B cell (primary cell): ENCODE measurements at places on chromosomes 12 and 14. TPM values are rescaled to one million over a fixed set of nuclear protein-coding genes. Genes with fewer than 3 reads are reported as not detected.

DNA sequence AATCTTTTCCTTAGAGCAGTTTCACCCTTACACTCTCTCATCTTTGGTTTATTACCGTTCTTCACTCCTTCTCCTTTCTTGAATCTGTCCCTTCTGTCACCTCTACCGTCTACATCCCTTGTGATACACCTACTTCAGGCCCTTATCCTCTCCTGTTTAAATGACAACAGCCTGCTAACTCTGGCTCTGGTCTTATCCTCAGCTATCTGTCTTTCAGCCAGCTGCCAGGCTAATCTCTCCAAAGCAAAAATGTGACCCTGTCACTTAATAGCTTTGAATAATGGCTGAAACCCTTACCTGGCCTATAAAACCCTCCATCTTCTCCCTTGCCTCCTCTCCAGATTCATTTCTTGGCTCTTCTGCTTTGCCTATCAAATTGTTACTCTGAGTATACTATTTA is 32.3 kb downstream of the BEST3 start:
- H3K27ac ChIP-seq, result no peak overlapping the region
- no peaks in the 10 kb centered on the region for H3K4me1 ChIP-seq
- no peak for DNase-seq
- H3K36me3 ChIP-seq, result no peaks in the 10 kb centered on the region
- H3K27me3 ChIP-seq, result no peaks in the 10 kb centered on the region

DNA sequence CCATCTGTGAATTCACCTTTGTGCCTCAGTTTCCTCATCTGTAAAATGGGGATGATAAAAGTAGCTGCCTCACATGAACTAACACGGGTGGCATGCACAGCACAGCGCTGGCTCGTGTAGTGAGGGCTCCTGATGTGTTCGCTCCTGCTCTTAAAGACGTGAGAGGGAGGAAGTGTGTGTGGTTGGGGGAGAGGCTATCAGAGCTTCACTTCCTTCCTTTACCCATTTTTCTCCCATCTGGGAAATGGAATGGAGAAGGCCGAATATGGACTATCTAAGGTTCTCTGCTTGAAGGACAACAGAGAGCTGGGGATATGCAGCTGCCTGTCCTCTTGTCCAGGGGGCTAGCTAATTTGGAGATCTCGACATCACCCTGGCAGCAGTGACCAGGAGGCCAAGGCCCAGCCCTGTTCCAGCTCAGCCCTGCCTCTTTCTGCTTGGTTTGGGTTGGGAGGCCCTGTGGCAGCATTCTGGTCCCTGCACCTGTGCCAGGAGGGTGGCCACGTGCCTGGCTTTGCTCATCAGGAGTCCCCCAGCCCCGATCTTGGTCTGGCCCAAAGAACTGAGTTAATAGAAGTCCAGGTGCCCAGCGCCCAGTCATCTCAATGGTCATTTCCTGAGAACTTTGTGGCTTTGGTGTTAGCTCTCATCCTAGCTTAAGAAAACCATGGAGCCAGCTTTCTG is 44.5 kb upstream of the ESRRB start:
- peaks cover 16% of the 10 kb centered on the region for H3K27me3 ChIP-seq
- H3K4me1 ChIP-seq, result no peaks in the 10 kb centered on the region
- no peaks in the 10 kb centered on the region for H3K36me3 ChIP-seq
- H3K27ac ChIP-seq, result no peak overlapping the region

DNA sequence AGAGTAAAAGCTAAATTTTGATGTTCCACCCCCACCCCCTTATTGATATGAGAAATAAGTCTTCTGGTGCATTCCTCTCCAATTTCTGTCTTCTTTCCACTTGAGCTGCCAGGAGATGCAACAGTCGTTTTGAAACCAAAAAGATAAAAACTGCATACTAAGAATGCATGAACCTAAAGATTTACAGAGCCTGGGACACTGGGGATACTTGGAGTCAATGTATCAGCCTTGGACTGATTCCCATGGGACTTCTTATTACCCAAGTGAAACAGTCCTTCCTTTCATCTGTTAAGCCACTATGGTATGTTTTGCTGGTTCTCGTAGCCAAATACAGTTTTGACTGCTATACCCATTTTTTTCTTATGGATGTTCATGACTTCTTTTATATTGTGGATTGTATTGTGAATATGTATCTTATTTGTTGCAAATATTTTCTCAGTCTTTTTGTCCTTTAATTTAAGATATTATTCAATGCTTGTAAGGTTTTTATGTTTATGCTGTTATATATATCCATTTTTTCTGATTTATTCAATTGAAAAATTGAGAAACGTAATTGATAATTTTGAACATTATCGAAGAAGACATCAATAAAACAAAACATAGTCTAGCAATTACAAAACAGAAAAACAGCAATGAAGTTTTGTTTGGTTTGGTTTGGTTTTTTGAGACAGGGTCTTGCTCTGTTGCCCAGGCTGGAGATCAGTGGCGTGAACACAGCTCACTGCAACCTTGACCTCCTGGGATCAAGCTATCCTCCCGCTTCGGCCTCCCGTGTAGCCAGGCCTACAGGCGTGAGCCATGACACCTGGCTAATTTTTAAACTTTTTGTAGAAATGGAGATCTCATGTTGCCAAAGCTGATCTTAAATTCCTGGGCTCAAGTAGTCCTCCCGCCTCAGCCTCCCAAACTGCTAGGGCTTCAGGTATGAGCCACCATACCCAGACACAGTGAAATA is 85.4 kb upstream of the ETV6 start:
- peaks cover 3% of the 10 kb centered on the region for H3K4me1 ChIP-seq
- no peak for DNase-seq
- H3K4me3 ChIP-seq, result no peak overlapping the region
- no peaks in the 10 kb centered on the region for H3K27me3 ChIP-seq
- no peaks in the 10 kb centered on the region for H3K36me3 ChIP-seq
- no peak overlapping the region for H3K27ac ChIP-seq

- no peaks in the 10 kb centered on the region for H3K27me3 ChIP-seq
- no peaks in the 10 kb centered on the region for H3K36me3 ChIP-seq
- DNase-seq, result no peak
- H3K27ac ChIP-seq, result no peak overlapping the region
Observed at GRCh38 chr12:10896854-10897253, 12.5 kb downstream of the TAS2R13 start.

- H3K27ac ChIP-seq, result no peak overlapping the region
- H3K4me1 ChIP-seq, result peaks cover 7% of the 10 kb centered on the region
- peaks cover 26% of the 10 kb centered on the region for H3K36me3 ChIP-seq
- no peaks in the 10 kb centered on the region for H3K27me3 ChIP-seq
- no peak overlapping the region for H3K4me3 ChIP-seq
- no peak for DNase-seq
Observed at GRCh38 chr14:56587701-56588100, 8.1 kb downstream of the TMEM260 start.

- DNase-seq, result peak; percentile 70
- peaks cover 13% of the 10 kb centered on the region for H3K4me1 ChIP-seq
- no peaks in the 10 kb centered on the region for H3K36me3 ChIP-seq
- no peaks in the 10 kb centered on the region for H3K27me3 ChIP-seq
- peak overlapping the region; percentile 61 for H3K4me3 ChIP-seq
- peak overlapping the region; percentile 52 for H3K27ac ChIP-seq
Observed at GRCh38 chr12:95548056-95548538, 3.2 kb downstream of the USP44 start.

DNA sequence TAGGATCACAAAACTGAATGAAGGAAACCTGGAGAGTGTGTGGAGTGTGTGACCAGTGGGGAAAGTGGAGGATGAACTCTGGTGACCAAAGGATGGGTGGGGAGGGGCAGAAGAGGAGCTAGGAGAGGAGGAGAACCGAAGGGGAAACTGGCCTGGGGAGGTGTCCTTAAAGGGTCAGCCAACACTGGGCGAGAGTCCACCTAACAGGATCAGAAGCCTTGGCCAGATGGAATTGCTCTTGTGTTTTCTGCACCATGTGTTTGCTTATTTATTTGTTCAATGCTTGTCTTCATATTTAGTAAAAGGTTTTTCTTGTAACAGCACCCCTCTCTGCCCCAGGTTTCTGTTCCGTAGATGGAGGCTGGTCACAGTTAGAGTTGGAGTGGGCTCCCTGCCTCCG is 34.5 kb upstream of the ATP23 start:
- no peak for DNase-seq
- no peak overlapping the region for H3K4me3 ChIP-seq
- H3K27me3 ChIP-seq, result no peaks in the 10 kb centered on the region
- peaks cover 4% of the 10 kb centered on the region for H3K4me1 ChIP-seq
- H3K36me3 ChIP-seq, result no peaks in the 10 kb centered on the region

GRCh38 chr14:90354551-90355298 is 23.0 kb upstream of the NRDE2 start:
- H3K36me3 ChIP-seq, result no peaks in the 10 kb centered on the region
- no peaks in the 10 kb centered on the region for H3K27me3 ChIP-seq
- no peaks in the 10 kb centered on the region for H3K4me1 ChIP-seq
- H3K4me3 ChIP-seq, result no peak overlapping the region

DNA sequence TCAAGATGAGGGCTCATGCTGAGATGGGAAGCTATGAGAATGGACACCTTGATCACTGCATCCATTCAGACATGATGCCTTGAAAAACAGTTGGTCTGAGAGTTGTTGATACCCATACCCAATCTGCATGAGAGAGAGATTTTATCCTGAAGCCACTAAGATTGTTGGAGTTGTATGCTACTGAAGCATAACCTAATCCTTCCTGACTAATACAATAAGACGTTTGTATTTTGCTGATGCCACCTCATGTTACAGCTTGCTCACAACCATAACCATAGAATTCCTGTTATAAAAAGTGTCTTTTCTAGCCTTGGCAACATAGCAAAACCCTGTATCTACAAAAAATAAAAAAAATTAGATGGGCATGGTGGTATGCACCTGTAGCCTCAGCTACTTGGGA is 12.7 kb upstream of the SERPINA1 start:
- no peaks in the 10 kb centered on the region for H3K36me3 ChIP-seq
- H3K27ac ChIP-seq, result no peak overlapping the region
- no peaks in the 10 kb centered on the region for H3K4me1 ChIP-seq

- H3K27me3 ChIP-seq, result no peaks in the 10 kb centered on the region
- no peaks in the 10 kb centered on the region for H3K4me1 ChIP-seq
- DNase-seq, result no peak
- no peak overlapping the region for H3K4me3 ChIP-seq
- no peak overlapping the region for H3K27ac ChIP-seq
Observed at GRCh38 chr12:82425241-82425640, 66.9 kb downstream of the METTL25 start.

DNA sequence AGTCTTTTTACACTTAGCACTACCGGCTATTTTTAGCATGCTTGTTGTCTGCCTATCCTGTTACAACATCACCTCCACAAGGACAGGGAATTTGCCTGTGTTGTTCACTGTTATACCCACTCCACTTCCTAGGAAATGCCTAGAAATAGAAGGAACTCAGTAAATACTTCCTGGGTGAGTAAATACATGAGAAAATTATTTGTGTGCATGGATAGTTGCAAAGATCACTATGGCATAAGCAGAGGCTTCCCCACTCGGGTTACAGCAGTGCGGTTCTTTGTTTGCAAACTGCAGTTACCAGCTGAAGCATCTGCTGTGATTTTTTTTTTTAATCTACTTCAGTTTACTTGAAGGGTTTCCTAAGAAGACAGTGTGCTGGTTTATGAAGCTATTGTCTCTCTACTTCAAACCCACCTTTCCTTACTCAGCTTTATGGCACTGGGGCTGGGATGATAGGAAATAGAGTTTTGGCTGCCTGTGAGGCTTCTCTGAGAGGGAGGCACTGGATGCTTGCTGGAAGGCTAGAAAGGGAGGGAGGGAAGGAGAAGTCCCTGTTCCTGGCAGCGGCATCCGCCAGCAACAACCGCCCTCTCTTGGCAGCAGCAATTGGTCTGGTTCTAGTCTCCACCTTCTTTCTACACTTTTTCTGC is 29.0 kb downstream of the PDE6H start:
- no peak overlapping the region for H3K4me3 ChIP-seq
- DNase-seq, result no peak
- H3K4me1 ChIP-seq, result no peaks in the 10 kb centered on the region
- no peaks in the 10 kb centered on the region for H3K36me3 ChIP-seq
- H3K27me3 ChIP-seq, result no peaks in the 10 kb centered on the region

- no peaks in the 10 kb centered on the region for H3K27me3 ChIP-seq
- DNase-seq, result peak; percentile 83
- peaks cover 46% of the 10 kb centered on the region for H3K4me1 ChIP-seq
Observed at GRCh38 chr12:116594325-116595038, 35.3 kb downstream of the MAP1LC3B2 start.

- no peaks in the 10 kb centered on the region for H3K36me3 ChIP-seq
- H3K4me3 ChIP-seq, result no peak overlapping the region
- H3K27ac ChIP-seq, result no peak overlapping the region
- no peaks in the 10 kb centered on the region for H3K4me1 ChIP-seq
- no peaks in the 10 kb centered on the region for H3K27me3 ChIP-seq
Observed at GRCh38 chr12:95970905-95971304, 25.2 kb downstream of the HAL start.

DNA sequence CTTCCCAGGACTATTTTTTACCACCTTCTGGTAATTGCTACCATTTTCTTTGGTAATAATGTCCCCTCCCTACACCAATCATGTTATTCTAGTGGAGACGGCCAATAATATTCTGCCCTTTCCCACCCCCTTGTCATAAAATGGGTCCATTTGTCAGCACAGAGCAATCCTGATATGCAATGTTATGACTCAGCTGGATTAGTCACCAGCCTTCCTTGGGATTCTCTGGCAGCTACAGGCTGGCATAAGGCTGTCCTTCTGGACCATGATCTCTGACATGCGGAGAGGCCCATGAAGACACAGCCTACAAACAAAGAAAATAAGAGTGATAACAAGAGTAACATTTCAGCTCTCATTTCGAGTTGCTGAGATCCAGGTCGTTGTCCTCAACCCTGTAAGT is 222.0 kb upstream of the CPNE8 start:
- no peaks in the 10 kb centered on the region for H3K4me1 ChIP-seq
- H3K27ac ChIP-seq, result no peak overlapping the region
- no peak overlapping the region for H3K4me3 ChIP-seq
- no peak for DNase-seq
- no peaks in the 10 kb centered on the region for H3K27me3 ChIP-seq
- H3K36me3 ChIP-seq, result no peaks in the 10 kb centered on the region

GRCh38 chr12:41045509-41045908 is 142.6 kb upstream of the PDZRN4 start:
- H3K27me3 ChIP-seq, result no peaks in the 10 kb centered on the region
- no peak for DNase-seq
- H3K36me3 ChIP-seq, result no peaks in the 10 kb centered on the region
- no peak overlapping the region for H3K4me3 ChIP-seq

- H3K4me1 ChIP-seq, result no peaks in the 10 kb centered on the region
- DNase-seq, result no peak
- H3K27me3 ChIP-seq, result no peaks in the 10 kb centered on the region
- H3K4me3 ChIP-seq, result no peak overlapping the region
Observed at GRCh38 chr12:119227292-119227691, 48.6 kb downstream of the HSPB8 start.

GRCh38 chr12:52870361-52871290 is 21.8 kb upstream of the KRT78 start:
- peak; percentile 73 for DNase-seq
- H3K36me3 ChIP-seq, result no peaks in the 10 kb centered on the region
- H3K4me1 ChIP-seq, result peaks cover 25% of the 10 kb centered on the region
- H3K27me3 ChIP-seq, result no peaks in the 10 kb centered on the region
- no peak overlapping the region for H3K27ac ChIP-seq

- H3K4me3 ChIP-seq, result no peak overlapping the region
- H3K27me3 ChIP-seq, result no peaks in the 10 kb centered on the region
- H3K36me3 ChIP-seq, result no peaks in the 10 kb centered on the region
- no peak for DNase-seq
- H3K4me1 ChIP-seq, result no peaks in the 10 kb centered on the region
Observed at GRCh38 chr12:127048057-127048456, 1218.9 kb upstream of the TMEM132C start.

The OR4Q3 gene
- not detected in 2 replicates for total RNA-seq

The RPGRIP1 gene
- total RNA-seq, result 0.86 and 0.87 TPM in 2 replicates

The VCPKMT gene
- 22.8 and 27.1 TPM in 2 replicates for total RNA-seq
